ENCODE measurements at places on chromosomes 1 and 21.
A peak's percentile ranks its signal among the peaks of the same experiment; 100 is the strongest.

GRCh38 chr1:246434335-246434734 is 72.7 kb downstream of the SMYD3 start:
- DNase-seq: no peak

DNA sequence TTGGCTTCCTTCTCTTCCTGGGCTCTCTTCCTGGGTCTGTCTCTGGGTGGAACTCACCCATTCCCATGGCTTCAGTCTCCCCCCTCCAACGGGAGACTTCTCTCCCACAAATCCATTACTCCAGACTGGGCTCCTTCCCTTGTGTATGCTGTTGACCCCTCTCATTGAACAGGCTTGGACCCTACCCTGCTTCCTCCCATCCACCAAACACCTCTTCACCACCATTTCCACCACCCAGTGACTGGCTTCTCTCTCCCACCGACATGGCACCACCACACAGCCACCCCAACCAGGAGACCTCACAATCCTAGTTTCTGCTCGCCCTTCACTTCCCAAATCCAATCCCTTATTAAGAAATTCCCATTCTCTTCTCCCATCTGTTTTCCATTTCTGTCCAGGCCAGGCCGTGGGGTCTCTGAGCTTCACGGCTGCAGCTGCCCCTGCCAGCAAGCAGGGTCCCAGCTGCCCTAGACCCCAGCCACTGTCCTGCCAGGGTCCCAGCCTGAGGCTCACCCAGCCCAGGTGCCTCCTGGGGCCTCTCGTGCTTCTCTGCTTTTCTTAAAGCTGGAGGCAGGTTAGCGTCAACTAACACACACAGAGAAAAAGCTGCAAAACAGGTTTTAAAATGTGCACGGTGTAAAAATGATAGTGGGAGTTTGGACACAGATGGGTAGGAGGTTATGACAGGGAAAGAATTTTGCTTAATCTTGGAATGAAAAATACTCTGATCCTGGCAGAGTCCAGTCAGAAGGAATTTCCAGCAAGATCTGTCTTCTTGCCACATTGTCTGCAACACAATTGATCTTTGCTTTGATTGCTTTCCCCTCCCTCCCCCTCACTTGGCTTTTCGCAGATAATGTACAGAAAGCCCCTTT is 383.8 kb upstream of the VAMP3 start:
- peak; percentile 80 for DNase-seq

DNA sequence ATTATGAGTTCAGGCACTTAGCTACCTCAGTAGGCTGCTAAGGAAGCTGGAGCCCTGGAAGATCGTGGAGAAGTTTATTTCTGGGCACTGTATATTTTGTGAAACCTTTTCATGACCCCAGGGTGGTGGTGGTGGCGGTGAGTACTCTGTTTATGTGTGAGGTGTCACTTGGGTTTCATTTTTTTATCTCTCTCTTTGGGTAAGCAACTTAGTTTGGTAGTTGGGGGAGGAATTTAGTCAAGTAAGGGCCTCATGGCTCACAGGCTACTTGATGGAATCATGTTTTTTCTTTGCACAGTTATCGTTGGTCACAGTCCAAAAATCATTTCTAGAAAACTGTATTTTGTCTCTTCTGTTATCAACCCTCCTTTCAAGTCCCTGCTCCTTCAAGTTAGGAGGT is 33.9 kb downstream of the C1orf141 start:
- no peak for DNase-seq

GRCh38 chr1:223074445-223075300 is 68.4 kb downstream of the TLR5 start:
- DNase-seq: peak; percentile 70

DNA sequence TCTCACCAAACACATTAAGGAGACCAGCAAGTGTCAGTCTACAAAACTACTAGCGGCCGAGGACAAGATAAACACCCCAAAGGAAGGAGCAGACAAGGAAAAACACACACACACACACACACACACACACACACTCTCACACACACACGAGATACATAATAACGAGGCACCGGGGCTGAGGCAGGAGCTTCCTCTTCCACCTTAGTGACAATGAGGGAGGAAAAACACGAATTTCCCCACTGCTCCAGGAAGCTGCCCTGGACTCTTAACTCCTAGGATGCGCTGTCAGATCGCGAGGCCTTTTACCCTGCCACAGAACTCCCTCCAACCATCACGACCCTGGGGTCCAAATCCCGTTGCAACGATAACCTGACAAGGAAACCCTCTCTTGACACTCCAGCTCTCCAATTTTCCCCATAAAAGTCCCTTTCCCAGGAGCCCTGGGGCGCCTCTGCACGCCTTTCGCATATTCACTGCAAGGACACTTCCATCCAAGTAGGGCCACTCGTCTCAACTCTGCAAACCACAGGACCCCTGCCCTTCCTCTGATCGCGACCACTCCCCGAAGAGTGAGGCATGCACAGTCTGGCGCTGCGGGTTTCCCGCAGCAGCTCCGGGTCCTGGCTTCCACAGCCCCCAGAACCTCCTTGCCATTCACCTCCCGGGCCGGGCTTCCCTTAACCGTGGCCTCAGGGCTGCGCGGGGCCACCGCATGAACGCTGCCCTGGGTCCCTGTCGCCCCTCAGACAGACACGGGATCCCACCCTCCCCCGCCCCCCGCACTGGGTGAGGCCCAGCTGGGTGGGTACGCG is 581 bp downstream of the ETV3 start:
- DNase-seq: peak; percentile 65

DNA sequence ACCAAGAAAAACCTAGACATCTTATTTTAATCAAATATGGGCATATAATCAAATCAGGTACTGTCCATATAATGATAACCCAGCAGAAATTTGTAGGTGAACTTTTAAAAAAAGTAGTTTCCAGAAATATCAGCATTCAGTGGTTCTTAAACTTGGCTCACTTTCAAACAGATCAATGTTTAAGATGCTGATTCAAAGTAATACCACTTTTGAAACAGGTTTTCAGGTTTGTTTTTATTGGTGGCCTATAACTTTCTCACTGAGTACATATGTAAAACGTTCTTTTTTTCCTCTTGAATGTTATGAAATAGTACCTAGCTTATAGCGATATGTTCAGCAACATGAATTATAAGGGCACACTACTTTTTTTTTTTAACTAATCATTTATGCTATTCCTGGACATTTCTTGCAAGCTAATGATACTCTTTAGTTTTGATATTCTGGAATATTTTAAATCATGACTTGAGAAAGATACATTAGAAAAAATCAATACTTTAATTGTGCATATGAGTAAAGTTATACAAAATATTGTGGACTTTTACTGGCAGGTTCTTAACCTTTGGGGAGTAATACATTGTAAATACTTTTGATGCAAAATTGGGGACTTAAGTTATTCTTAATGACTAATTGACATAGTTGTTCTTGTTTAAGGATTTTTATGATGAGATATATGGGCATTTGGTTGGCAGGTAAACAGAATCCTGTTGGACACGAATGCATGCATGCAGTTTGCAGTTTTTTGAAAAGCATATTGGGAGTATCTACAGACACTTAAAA is 3.0 kb downstream of the NFIA start:
- DNase-seq: no peak

GRCh38 chr1:182599339-182599738 is 4.8 kb downstream of the RGS16 start:
- peak; percentile 55 for DNase-seq

Measured in DMS53 (cell line).